ENCODE measurements at places on chromosomes 5 and 9.

DNA sequence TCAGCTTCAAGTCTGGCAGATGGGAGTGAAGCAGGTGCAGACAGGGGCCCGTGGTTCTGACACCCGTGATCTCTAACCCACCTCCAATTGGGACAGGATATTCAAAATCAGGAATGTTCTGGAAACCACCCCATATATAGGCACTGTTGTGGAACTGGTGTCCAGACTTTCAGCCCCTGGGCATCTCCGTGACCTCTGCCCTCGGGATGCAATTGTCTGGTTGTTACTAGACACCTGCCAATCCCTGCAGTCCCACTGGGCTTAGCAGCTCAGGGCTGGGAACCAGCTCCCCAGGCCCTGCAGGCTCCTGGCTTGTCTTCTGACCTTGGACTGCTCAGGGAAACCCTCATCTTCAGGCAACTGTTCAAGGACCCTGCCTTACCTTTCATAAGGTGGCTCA is 38.8 kb downstream of the NTNG2 start:
- no peak for DNase-seq

- no peak for DNase-seq
These were observed at the start of gene IGFBPL1 for GRCh38 chr9:38423973-38424843. TSS of gene IGFBPL1 (minus strand) at chr9:38424454. CDS start at chr9:38424424, 30 bp downstream.

- DNase-seq = no peak
These were observed 92.6 kb downstream of the LIFR start for GRCh38 chr5:38463634-38464521.

DNA sequence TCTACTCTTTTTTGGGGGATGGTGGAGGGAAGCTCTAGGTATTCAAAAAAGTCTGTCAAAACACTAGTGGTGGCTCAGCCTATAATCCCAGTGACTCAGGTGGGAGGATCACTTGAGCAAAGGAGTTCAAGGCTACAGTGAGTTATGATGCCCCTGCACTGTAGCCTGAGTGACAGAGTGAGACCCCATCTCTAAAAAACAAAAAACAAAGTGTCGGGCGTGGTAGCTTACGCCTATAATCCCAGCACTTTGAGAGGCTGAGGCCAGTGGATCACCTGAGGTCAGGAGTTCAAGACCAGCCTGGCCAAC is 15.8 kb upstream of the SLC35D2 start:
- no peak for DNase-seq

DNA sequence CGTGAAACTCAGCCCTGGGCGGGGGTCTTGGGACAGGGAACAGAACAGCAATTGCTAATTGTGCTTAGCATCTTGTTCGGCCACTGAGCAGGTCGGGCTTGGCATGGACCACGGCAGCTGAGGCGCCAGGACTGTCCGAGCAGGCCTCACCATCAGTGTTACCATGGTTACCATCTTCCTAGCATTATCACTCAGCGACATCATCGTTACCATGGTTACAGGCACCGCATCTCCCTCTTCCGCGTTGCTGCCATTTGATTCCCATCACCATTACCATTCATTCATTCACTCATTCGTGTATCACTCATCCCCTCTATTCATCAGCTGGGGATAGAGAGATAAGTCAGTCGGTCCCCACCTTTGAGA is 81.0 kb upstream of the ZBTB43 start:
- DNase-seq = no peak

- no peak for DNase-seq
These were observed 58.4 kb downstream of the HMHB1 start for GRCh38 chr5:143870362-143870761.

GRCh38 chr5:140671472-140672125 is 1.8 kb downstream of the DND1 start:
- no peak for DNase-seq

- no peak for DNase-seq
These were observed 87.4 kb downstream of the PSD2 start for GRCh38 chr5:139882961-139883539.
